ENCODE measurements at places on chromosomes 1 and 21.

GRCh38 chr1:110004583-110004982 lies 20.0 kb downstream of the AHCYL1 start:
- no peak overlapping the region for H3K4me3 ChIP-seq
- DNase-seq = no peak
- peaks cover 7% of the 10 kb centered on the region for H3K36me3 ChIP-seq
- peaks cover 63% of the 10 kb centered on the region for H3K4me1 ChIP-seq
- H3K27me3 ChIP-seq = no peaks in the 10 kb centered on the region

DNA sequence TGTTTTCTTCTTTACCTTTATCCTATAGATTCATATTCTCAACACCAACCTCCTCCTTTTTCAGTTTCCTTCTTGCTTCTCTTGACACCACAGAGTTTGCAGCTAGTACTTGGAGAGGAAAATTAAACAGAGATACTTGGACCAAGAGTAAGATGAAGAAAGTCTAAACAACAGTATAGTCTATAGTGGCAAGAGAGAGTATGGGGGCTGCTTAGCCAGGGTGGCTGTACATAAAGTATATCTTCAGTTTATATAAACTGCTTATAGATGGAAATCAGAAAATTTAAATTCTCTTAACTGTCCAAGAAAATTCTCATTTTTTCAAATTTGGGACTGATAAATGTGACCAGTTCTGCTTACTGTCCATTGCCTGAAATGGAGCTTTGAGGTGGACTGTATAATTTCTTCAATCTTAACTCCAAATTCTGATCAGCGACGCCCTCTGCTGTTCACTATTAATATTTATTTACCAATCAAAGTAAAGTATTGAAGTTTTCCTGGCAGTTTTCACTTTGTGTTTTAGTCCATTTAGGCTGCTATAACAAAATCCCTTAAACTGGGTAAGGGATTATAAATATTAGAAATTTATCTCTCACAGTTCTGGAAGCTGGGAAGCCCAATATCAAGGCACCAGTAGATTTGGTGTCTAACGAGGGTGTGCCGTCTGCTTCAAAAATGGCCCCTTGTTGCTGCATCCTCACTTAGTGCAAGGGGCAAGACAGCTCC lies 14.8 kb upstream of the METTL18 start:
- H3K27ac ChIP-seq = no peak overlapping the region
- H3K4me3 ChIP-seq = no peak overlapping the region
- H3K27me3 ChIP-seq = no peaks in the 10 kb centered on the region
- H3K4me1 ChIP-seq = no peaks in the 10 kb centered on the region

GRCh38 chr1:27339213-27339612 lies 2.6 kb upstream of the SYTL1 start:
- no peak overlapping the region for H3K4me3 ChIP-seq
- no peaks in the 10 kb centered on the region for H3K4me1 ChIP-seq
- peaks cover 18% of the 10 kb centered on the region for H3K36me3 ChIP-seq
- no peak for DNase-seq
- no peak overlapping the region for H3K27ac ChIP-seq

GRCh38 chr1:209703834-209704504 lies 677 bp upstream of the HSD11B1 start:
- DNase-seq = no peak
- no peaks in the 10 kb centered on the region for H3K4me1 ChIP-seq
- no peak overlapping the region for H3K27ac ChIP-seq

- H3K4me1 ChIP-seq = no peaks in the 10 kb centered on the region
- no peaks in the 10 kb centered on the region for H3K27me3 ChIP-seq
- H3K27ac ChIP-seq = no peak overlapping the region
- DNase-seq = no peak
- H3K36me3 ChIP-seq = no peaks in the 10 kb centered on the region
Measured at GRCh38 chr1:97571760-97572159, 349.1 kb downstream of the DPYD start.

- no peak overlapping the region for H3K4me3 ChIP-seq
- H3K36me3 ChIP-seq = no peaks in the 10 kb centered on the region
- H3K27me3 ChIP-seq = no peaks in the 10 kb centered on the region
- no peak overlapping the region for H3K27ac ChIP-seq
Measured at GRCh38 chr1:228540161-228540917, 53.2 kb downstream of the RNF187 start.

DNA sequence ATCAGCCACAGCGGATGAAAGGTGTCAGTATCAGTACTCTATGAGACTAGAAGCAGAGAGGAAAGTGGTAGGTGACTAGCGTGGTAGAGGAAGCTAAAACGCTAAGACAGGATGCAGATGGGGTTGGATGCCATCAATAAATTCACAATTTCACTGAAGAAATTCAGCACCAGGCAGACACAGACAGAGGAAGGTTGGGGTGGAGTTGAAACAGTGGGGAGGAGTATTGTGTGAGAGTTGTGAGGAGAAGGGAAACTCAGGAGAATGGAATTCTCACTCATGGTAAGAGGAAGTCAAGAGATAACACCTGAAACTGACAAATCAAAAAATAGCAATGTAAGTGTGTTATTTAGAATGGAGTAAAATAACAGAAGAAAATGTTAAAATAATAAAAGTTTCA lies 208.5 kb upstream of the DAB1 start:
- no peak for DNase-seq
- H3K4me1 ChIP-seq = no peaks in the 10 kb centered on the region
- H3K36me3 ChIP-seq = no peaks in the 10 kb centered on the region

DNA sequence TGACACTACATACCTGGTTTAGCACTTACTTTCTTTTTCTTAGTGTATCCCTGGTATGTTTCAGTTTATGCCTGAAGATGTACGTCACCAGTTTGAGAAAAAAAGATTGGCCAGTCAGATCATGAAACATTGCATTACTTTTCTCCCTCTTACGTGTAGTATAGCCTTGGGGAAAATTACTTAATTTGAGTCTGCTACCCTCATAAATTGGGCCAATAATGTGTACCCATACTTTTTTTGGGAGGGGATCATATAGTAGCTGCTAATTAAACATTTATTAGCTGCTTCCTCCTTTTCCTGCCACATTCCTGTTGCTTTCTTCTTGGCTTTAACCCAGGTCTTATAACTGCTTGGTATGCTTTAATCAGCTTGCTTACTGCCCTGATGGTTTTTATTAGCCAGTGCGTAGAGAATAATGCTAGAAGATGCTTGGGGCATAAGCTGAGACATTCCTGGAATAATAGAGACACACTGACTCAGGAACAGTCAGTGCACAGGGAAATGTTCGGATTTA lies 32.1 kb downstream of the RABGAP1L start:
- H3K4me1 ChIP-seq = peaks cover 13% of the 10 kb centered on the region
- H3K36me3 ChIP-seq = no peaks in the 10 kb centered on the region
- no peaks in the 10 kb centered on the region for H3K27me3 ChIP-seq
- DNase-seq = no peak
- H3K27ac ChIP-seq = peak overlapping the region; percentile 18
- H3K4me3 ChIP-seq = no peak overlapping the region

GRCh38 chr1:33025180-33025569 lies 11.5 kb downstream of the AK2 start:
- DNase-seq = no peak
- no peak overlapping the region for H3K4me3 ChIP-seq
- H3K4me1 ChIP-seq = peaks cover 3% of the 10 kb centered on the region
- H3K36me3 ChIP-seq = peaks cover 26% of the 10 kb centered on the region
- H3K27me3 ChIP-seq = no peaks in the 10 kb centered on the region
- H3K27ac ChIP-seq = no peak overlapping the region

- H3K4me3 ChIP-seq = peak overlapping the region; percentile 81
- H3K4me1 ChIP-seq = no peaks in the 10 kb centered on the region
- no peak for DNase-seq
Measured at GRCh38 chr1:38004284-38005108, 818 bp downstream of the FHL3 start.

DNA sequence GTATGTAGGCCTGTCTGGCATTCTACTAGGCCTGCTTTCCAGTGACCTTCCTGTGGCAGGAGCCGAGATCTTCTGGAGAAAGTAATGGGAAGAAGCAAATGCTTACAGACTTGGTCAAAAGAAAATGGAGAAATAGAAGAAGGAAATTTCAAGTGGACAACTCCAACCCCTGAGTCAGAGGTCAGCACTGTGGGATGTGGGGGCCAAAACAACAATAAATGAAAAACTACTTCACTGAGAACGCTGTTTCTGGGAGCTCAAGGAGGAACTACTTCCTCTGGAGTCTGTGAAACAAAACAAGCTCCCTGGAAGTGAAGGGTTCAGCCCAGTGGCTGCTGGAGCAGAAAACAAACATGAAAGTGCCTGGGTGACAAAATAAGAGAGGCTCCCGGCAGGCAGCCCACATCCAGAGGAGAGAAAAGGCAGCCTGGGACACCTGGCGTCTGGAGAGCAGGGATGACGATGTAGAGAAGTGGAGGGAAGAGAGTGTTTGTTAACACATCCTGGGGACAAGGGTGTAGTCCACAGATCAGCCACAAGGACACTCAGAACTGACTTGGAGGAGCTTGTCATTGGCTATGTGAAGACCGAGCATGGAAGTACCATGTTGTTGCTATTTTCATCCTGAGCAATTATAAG lies 355.2 kb downstream of the SMYD3 start:
- no peak overlapping the region for H3K4me3 ChIP-seq
- H3K4me1 ChIP-seq = peaks cover 7% of the 10 kb centered on the region
- H3K27ac ChIP-seq = no peak overlapping the region
- DNase-seq = no peak
- H3K27me3 ChIP-seq = no peaks in the 10 kb centered on the region
- no peaks in the 10 kb centered on the region for H3K36me3 ChIP-seq

- DNase-seq = no peak
- no peaks in the 10 kb centered on the region for H3K27me3 ChIP-seq
- no peak overlapping the region for H3K4me3 ChIP-seq
- peaks cover 4% of the 10 kb centered on the region for H3K4me1 ChIP-seq
- no peaks in the 10 kb centered on the region for H3K36me3 ChIP-seq
Measured at GRCh38 chr1:47875831-47876586, 121.2 kb downstream of the TRABD2B start.

GRCh38 chr21:35025206-35026152 lies 23.6 kb downstream of the RUNX1 start:
- DNase-seq = no peak
- H3K27ac ChIP-seq = no peak overlapping the region
- no peak overlapping the region for H3K4me3 ChIP-seq
- H3K36me3 ChIP-seq = no peaks in the 10 kb centered on the region
- H3K27me3 ChIP-seq = no peaks in the 10 kb centered on the region
- peaks cover 11% of the 10 kb centered on the region for H3K4me1 ChIP-seq

DNA sequence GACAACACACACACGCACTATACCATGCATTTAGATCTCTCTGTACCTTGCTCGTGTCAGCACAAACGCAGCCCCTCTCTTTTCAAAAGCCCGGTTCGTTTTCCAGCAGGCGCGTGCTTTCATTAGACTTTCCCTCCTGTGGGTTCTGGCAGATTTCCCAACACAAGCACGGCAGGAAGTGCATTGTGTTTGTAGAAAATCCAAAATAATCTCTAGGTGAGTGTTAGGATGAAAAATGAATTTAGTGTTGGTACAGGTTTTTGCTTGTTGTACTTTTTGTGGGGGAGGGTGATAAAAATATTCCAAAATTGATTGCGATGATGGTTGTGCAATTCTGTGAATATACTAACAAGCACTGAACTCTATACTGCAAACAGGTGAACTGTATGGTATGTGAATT lies 54.1 kb upstream of the POFUT2 start:
- no peaks in the 10 kb centered on the region for H3K36me3 ChIP-seq
- DNase-seq = no peak
- peaks cover 4% of the 10 kb centered on the region for H3K4me1 ChIP-seq
- no peak overlapping the region for H3K4me3 ChIP-seq
- no peak overlapping the region for H3K27ac ChIP-seq
- no peaks in the 10 kb centered on the region for H3K27me3 ChIP-seq

DNA sequence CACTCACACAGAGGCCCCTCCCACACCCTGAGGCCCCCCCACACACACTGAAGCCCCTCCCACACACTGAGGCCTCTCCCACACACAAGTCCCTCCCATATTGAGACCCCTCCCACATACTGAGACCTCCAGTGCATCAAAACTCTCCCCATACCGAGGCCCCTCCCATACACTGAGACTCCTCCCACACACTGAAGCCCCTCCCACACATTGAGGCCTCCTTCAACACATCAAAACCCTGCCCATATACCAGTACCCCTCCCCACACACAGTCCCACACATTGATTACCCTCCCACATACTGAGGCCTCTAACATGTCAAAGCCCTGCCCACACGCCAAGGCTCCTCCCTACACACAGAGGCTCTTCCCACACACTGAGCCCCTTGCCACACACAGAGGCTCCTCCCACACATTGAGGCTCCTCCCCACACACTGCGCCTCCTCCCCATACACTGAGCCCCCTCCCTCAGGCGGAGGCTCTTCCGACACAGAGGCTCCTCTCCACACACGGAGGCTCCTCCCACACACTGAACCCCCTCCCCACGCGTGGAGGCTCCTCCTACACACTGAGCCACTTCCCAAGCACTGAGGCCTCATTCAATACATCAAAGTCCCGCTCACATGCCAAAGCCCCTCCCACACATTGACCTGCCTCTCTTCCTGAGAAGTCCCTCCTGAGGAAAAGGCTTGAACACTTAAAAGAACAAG lies 392.3 kb downstream of the CAMTA1 start:
- no peak overlapping the region for H3K27ac ChIP-seq
- no peak for DNase-seq
- no peak overlapping the region for H3K4me3 ChIP-seq
- H3K36me3 ChIP-seq = no peaks in the 10 kb centered on the region

Data from sigmoid colon (tissue), 7 donors.